ENCODE measurements at places on chromosomes 4 and X. TPM values are rescaled to one million over a fixed set of nuclear protein-coding genes. Genes with fewer than 3 reads are reported as not detected.

SPATA4 gene
- not detected for total RNA-seq

ARHGAP36 gene
- total RNA-seq, result not detected

PASD1 gene
- not detected for total RNA-seq

SLITRK4 gene
- total RNA-seq, result 1.6 TPM

DNA sequence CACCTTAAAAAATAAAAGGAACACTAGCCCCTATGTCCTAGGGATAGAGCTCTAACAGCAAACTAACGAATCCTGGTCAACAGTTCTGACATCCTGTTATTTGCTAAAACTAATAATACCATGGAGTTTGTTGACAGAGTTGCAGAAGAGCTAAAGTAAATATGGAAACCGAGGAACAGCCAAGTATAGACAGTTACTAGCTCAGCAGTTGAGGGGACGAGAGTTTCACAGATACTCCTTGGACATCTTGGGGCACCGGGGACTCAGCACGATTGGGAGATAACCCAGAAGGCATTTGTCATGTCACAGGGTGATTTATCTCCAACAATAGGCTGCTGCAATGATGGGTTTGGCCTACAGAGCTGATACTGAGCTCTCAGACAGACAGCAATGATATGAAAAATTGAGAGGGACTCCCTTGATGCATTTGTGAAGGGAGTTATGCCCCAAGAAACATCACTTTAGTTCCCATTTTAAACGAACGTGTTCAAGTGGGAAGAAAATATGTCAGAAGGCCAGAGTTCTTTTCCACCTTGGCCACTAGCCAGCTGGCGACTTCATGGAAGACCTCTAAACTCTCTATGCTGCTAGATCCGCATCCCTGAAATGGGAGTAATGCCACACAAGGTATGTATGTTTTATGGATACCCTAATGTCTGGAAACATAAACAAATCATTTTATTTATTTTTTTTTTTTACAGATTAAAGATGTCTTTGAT lies 48.6 kb downstream of the TSC22D3 start:
- H3K27me3 ChIP-seq, result no peaks in the 10 kb centered on the region
- no peak overlapping the region for H3K27ac ChIP-seq
- H3K4me1 ChIP-seq, result peaks cover 91% of the 10 kb centered on the region
- no peaks in the 10 kb centered on the region for H3K36me3 ChIP-seq

- DNase-seq, result peak; percentile 50
- H3K27ac ChIP-seq, result no peak overlapping the region
- H3K27me3 ChIP-seq, result no peaks in the 10 kb centered on the region
- H3K4me1 ChIP-seq, result no peaks in the 10 kb centered on the region
- H3K4me3 ChIP-seq, result no peak overlapping the region
Observed at GRCh38 chr4:76758290-76758882, 139.6 kb downstream of the SOWAHB start.

GRCh38 chr4:168699224-168699878 lies 202.5 kb downstream of the PALLD start:
- H3K36me3 ChIP-seq, result no peaks in the 10 kb centered on the region

DNA sequence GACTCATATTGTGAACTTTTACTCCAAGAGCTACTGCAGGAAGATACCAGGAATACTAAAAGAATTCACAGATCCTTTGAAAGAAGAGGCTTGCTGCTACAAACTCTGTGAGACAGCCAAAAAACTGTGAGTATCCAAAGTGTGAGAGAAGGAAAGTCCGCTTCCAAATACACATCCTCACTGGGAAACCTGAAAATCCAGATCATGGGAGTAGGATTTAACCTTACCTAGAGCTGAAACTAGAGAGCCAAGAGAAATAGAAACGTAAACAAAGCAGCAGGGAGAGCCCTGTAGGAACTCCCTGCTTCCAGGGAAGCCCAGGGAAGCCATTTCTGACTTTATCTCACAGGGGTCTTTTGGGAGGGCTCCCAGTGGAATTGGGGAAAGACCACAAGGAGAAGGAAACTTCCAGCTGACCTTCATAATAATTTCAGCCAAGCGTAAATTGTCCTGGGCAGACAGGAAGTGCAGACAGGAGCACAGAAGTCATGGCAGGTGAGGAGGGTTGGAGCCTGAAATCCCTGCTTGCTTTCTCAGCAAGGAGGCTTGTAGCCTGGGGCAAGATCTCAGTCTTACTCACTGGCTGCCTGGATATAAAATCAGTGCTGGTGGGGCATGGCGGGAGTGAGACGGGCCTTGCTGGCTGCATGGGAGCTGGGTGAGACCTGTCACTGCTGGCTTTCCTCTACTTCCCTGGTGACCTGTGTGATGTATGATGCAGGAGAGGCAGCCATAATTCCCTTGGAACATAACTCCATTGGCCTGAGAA lies 26.2 kb upstream of the NFKB1 start:
- H3K27me3 ChIP-seq, result no peaks in the 10 kb centered on the region
- H3K27ac ChIP-seq, result no peak overlapping the region
- no peak for DNase-seq
- H3K36me3 ChIP-seq, result no peaks in the 10 kb centered on the region
- H3K4me1 ChIP-seq, result peaks cover 7% of the 10 kb centered on the region

- peaks cover 7% of the 10 kb centered on the region for H3K4me1 ChIP-seq
- no peak overlapping the region for H3K4me3 ChIP-seq
- no peaks in the 10 kb centered on the region for H3K36me3 ChIP-seq
- H3K27ac ChIP-seq, result no peak overlapping the region
Observed at GRCh38 chr4:181858741-181859140, 384.5 kb upstream of the TENM3 start.

DNA sequence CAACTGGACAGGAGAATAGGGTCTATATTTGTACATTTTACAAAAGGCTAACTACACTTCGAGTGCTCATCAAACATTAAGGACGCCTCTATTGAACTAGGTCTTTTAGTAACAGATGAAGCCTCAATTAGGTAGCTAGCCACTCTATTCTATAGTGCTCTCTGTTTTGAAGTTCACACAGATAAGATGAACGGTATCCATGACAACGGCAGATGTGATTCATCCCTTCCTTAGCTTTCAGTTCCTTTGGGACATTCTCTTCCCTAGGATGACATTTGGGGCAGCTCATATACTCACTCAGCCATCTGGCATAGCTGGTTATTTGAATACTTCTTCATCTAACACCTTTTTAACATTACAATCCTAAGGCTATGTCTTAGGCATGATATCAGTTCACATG lies 62.4 kb upstream of the WDFY3 start:
- DNase-seq, result no peak
- no peaks in the 10 kb centered on the region for H3K36me3 ChIP-seq
- H3K27ac ChIP-seq, result no peak overlapping the region
- no peaks in the 10 kb centered on the region for H3K4me1 ChIP-seq
- H3K27me3 ChIP-seq, result no peaks in the 10 kb centered on the region

GRCh38 chr4:48022192-48022799 lies 5.7 kb downstream of the NIPAL1 start:
- no peak for DNase-seq

Data from body of pancreas (tissue), 4 donors.